ENCODE measurements at places on chromosomes 7 and 10.
A peak's percentile ranks its signal among the peaks of the same experiment; 100 is the strongest.

DNA sequence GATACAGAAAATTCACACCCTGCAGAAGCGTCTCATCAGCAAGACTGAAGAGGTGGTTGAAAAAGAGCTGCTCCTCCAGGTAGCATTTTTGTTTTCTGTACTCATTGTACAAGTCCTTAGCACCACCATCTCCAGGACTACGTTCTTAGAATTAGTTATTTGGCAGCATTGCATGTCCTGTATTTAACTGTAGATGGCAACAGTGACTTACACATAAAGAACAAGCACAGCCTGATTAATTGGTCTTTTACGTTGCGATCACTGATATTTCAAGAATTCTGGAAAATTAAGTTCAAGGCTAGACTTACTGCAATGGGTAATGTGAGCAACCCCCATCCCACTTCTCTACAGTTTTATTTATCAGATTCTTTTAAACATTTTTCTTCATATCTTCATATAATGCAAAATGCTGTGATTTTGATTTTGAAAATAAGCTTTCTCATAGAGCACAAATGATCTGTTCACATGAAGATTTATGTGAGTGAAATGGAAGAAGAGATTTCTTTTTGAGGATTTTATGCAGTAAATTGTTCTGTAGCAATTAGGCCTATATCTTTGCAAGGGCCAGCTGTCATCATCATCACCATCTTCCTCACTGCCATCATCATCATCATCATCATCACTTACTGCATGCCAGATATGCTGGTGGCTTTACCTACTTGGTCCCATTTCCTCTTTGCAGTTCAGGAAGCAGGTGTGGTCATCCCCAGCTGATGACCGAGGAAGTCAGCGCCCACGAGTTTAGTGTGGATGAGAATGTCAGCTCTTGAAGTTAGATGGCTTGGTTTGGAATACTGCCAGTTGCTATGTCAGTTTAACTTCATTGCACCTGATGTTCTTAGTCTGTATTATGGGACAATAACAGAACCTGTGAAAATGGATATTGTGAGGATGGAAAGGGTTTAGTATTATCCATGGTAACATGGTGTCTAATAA is 53.4 kb downstream of the CFAP58 start:
- DNase-seq, result no peak

DNA sequence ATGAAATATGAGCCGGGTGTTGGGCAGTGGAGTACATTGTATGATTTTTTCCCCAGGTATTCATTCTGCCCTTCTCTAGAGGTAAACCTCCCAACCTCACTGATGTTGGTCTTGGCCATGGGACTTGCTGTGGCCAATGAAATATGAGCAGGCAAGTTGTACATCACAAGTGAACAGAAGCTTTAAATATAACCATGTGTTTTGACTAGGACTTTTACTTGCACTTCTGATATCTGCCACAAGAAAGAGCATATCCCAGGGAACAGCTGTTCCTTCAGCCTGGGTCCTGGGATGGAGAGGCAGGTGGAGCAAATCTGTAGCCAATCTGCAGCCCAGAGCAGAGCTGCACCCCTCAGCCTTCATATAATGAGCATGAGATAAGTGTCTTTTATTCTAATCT is 109.8 kb upstream of the PALS2 start:
- DNase-seq, result no peak

DNA sequence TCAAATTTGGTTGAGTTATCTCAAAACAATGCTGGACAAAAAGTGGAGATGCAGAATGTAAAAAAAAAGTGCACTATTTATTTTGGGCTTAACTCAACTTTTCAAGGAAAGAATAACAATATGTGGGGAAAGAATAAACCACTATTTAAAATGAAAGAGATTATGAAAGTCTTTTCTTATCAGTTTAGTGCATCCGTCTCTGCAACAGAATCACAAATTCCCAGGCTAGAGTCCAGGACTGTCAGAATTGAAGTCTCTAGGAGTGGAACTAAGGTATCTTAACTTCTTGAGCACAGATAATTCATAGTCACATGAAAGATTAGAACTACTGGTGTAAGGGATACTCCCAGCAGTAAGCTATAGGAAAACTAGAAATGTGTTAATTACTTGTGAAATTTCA is 1200.3 kb upstream of the LRRN3 start:
- DNase-seq, result no peak

DNA sequence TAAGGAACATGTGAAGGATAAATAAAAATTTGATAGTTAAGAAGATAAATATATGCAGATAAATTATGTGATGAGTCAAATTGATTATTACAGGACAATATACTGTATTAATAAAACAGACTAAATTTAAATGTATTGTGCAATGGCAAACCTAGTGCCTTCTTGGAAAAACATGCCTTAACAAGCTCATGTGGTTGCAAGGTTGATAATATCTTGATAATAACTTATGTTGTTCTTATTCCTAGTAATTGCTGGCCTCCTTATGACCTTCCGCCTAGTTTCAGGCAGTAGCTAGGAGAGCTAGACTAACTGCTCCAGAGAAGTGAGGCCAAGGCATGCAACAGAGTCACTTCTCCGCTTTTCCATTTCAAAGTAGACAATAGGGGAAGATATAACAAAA is 7.6 kb upstream of the RAB11FIP2 start:
- no peak for DNase-seq

DNA sequence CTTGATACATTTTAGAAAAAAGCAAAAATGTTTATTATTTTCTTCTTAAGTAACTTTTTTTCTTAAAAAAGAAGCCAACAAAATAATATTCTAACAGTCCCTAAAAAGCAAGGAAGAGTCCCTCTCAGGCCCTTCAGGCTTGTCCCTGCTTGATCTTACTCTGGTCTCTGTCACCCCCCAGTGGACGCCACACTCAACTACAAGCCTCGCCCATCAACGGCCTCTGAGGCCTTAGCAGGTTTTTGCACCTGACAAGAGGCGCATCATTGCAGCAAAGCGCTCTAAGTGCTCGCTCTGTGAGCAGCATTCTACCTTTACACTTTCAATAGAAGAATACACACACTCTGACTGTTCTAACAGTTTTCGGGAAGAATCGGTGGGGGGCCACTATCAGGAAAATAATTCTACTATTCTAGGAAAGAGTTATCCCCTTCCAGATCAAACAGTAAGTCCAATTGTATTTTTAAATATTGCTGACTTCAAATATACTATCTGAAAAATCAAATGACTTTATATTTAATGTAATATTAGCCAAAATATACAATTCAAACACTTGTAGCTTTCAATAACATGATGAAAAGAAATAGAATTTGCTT is 139.2 kb downstream of the USP6NL start:
- DNase-seq, result peak; percentile 85

DNA sequence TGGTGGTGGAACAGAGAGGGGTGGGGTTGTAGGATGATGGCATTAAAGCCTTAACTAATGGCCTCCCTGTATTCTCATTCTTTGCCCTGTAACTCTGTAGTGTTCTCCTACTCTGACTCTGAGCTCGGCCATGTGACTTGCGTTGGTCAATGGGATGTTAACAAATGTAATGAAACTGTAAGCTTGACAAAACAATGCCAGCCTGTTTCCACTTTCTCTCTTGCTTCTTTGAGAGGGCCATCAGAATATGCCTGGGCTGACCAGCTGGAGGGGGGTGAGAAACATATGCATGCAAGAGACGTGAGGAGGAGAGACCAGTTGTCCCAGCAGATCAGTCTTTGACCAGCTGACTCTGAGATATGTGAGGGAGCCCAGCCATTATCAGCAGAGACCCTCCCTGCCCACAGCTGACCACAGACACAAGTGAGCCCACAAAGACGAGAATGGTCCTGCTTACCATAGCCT is 100.6 kb downstream of the ICA1 start:
- no peak for DNase-seq

- DNase-seq, result no peak
Measured at GRCh38 chr10:121956111-121957061, 18.6 kb downstream of the NSMCE4A start.

Measured in activated naive CD4-positive, alpha-beta T cell treated with anti-CD3 and anti-CD28 coated beads for 36 hours (primary cell).